ENCODE measurements at places on chromosomes 3 and 15.

GRCh38 chr3:59300733-59301132 is 250.9 kb upstream of the CFAP20DC start:
- no peak for DNase-seq

- no peak for DNase-seq
These were observed 12.8 kb downstream of the C15orf39 start for GRCh38 chr15:75214293-75215096.

DNA sequence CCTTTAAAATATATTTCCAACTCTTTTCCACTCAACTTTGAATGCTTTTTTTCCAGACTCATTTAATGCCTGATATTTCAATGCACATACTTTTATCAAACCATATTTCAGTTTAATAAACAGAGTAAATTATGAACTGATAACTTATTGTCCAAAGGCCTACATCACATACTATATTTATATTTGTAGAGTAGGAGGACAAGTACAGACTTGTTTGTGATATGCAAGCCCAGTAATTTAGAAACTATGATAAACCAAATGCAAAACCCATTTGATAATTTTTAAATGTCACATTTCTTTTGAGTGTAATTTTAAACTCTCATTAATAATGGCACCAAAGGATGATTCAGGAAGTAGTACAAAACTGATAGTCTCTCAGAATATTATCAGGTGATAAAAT is 3.3 kb downstream of the RFX7 start:
- DNase-seq, result no peak

- DNase-seq, result no peak
These were observed 732.9 kb downstream of the VGLL3 start for GRCh38 chr3:86257955-86258641.

DNA sequence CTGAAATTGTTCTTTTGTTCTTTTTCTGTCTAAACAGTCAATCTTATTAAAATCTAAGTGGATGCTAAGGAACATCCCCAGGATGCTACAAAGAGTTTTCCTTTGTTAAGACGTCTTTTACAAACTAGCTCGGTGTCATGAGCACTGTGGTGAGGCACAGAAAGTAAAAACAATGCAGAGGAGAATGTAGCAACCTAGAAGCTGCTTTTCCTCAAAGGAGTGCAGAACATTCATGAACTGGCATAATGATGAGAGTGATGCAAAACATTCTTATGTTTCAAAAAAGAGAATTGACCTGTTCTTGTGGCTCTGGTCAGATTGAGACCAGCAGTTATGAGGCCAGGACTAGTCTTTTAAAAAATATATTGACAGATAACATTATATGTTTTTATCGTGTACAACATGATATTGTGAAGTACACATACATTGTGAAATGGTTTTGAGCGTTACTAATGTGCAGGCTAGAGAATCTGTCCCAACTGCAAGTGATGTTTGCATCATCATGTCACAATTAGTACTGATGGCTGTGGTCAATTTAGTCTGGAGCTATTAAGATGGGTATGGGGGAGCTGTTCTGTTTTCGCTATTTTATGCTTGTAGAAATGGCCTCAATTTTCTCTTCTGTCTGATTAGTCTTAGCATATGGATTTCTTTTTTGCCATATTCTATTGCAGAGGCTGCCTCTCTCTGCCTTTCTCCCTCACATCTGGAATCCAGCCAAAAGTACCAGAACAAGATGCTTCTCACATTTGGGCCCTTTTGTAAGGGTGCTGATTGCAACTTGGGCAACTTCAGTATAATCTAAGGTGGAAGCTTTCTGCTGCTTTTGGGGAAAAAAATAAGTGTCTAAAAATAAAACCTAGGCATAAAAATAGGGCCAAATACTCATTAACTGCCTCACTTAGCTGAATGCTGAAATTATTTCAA is 50.2 kb downstream of the HHLA2 start:
- DNase-seq, result no peak

- no peak for DNase-seq
These were observed 17.2 kb downstream of the EPHB3 start for GRCh38 chr3:184578822-184579221.

DNA sequence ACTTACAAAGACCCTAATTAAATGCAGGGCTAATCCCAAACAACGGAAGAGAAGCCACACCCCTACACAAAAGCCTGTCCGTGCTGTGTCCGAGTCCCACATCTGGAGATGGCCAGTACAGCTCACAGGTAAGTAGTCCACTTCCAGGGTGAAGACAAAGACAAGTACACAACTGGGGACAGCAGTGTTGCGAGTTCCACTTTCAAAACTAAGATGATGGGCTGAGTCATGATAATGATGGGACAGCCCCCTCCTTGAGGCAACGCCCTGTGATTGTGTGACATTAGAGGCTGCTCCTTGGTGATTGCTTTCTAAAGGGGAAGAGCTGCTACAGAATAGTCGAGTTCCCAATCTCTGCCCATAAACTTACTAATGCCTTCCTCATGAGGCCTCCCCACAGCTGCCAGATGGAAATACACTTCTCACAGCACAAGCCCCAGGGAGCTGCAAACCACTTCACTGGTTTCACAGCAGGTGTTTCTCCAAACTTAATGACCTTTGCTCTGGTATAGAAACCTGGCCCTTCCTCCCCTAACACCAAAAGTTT is 27.6 kb downstream of the RFT1 start:
- peak; percentile 23 for DNase-seq

- no peak for DNase-seq
These were observed 122.1 kb downstream of the MCTP2 start for GRCh38 chr15:94353488-94353820.

GRCh38 chr15:90665288-90666134 is 51.6 kb upstream of the BLM start:
- DNase-seq, result peak; percentile 39

- no peak for DNase-seq
These were observed 91.1 kb upstream of the KLF13 start for GRCh38 chr15:31235311-31236183.

GRCh38 chr3:74636981-74637380 is 22.5 kb upstream of the CNTN3 start:
- no peak for DNase-seq

DNA sequence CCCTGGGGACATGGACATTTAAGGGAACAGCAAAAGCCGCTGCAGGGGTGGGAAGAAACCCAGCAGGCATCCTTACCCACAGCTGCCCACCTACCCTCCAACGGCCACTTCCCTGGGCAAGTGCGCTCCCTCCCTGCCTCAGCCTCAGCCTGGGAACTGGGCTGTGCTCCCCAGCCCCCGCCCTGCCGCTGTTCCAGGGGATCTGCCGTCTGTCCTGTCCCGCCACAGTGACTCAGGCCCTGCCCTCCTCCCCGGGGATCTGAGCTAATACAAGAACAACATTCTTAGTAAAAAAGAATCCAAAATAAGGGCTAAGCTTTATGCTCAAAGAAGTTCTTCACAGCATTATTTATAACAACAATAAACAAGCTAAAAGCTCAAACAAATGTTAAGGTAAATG is 7.4 kb upstream of the IQSEC1 start:
- DNase-seq, result no peak

DNA sequence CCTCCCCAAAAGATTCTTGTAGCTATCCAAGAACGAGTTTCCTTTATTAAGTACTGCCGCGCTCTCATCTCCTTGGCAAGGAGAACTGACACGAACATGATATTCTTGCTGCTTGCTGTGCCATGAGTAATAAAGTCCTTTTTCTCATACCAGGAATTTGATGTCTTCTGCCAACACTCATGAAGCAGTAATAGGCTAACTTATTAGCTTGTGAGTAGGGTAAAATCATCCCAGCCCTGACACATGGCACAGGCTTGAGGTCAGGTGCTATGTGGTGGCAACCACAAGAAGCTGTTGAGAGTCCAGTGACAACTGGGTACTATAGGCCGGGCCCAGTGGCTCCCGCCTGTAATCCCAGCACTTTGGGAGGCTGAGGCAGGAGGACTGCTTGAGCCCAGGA is 22.7 kb upstream of the UBXN7 start:
- no peak for DNase-seq

DNA sequence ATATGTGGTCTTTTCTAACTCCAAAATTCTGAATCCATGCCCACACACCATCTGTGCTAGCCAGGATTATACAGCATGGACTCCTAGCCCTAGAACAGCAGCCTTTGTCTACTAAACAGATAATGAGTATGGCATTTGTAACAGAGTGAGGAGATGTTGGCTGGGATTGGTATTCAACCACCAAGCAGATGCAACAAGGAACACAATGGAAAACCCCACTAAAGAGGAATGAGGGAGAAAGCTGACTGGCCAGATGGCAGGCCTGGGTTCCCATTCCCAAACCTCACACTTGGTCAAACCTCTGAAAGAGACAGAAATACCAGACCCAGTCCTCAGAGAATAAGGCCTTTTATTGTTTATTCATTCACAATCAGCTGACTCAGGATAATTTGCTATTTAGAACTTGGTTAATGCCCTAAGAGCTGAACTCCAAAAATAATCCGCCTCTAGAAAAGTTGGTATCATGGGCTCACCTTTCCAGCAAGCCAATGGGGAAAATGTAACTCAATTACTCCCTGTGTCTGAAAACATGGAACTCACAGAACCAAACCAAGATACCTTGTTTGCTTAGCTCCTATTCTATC is 145.6 kb downstream of the LRRC3B start:
- DNase-seq, result no peak

DNA sequence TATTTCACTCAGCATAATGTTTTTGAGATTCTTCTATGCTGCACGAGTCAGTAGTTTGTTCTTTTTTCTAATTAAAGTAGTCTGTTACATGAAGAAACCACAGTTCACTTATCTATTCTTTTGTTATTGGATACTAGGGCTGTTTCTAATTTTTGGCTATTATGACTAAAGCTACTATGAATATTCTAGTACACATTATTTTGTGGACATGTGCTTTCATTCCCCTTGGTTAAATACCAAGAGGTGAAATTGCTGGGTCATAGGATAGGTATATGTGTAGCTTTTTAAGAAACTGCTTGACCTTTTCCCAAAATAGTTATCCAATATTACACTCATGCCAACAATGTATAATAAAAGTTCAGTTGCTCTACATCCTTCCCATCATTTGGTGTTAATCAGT is 8.9 kb downstream of the PDE8A start:
- no peak for DNase-seq

- no peak for DNase-seq
These were observed 432.2 kb upstream of the LMCD1 start for GRCh38 chr3:8069471-8069870.

DNA sequence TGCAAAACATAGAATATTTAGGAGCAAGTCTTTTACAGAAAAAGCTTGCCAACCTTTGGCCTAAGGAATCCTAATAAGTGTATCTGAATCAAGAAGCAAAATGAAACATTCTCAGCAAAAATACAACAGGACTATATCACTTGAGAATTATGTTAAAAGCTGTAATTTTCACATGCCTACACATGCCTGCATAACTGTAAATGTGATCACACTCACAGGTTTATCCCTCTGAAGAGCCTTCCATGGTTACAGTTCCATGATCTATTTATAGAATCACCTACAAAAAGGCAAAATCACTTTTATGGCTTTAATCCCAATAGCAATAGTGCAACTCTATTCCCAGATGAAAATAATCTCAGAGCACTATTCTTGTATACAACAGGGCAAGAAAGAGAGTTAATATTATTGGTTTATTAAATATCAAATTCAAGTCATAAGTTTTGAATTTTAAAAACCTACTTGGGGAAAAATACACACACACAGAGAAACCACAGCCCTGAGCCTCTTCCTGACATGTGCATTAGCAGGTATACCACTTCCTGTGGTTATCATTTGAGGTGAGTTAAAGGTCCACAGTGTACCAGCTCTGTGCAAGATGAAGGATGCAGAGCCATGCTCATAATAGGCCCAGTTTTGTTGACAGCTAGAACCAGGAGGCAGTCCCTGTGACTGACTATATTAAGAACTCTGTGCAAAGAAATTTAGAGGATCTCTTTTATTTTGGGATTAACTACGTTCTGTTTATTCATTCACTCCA is 252.5 kb upstream of the TGFBR2 start:
- DNase-seq, result peak; percentile 22

DNA sequence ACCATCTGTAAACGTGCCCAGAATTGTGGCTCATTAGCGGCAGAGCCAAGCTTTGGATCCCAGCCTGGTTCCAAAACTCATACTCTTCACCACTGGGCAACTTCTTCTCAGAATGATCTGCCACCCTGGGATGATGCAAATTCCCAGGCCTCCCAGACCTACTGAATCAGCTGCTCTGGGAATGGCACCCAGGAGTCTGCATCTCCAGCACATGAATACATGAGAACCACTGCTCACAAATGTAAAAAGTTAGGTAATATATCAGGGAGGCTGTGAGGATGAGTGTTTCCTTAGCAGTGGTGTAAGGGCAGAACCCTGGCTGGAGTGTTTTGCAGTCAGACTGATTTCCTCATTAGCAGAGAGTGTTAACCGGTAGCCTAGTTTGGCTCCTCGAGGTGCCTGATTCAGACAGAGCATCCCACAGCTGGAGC is 94.2 kb downstream of the LIPC start:
- DNase-seq, result no peak

GRCh38 chr15:65963911-65964482 is 94.7 kb downstream of the RAB11A start:
- DNase-seq, result no peak

DNA sequence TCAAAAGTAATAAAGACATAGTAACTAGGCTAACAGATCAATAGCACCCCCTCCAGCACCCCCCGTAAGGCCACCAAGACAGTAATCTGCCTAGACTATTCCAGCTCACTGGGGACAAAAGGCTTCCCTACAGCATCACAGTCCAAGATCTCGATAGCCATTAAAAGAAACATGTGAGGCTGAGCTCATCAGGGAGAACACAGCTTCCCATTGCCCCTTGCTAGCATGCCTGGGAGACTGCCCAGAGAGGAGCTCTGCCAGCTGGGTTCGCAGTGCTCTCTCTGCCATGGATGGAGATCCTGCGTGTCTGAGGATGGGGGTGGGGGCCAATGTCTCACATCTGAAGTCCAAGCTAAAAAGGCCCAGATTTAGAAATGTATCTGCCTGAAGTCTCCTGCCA is 17.8 kb downstream of the LRIG1 start:
- no peak for DNase-seq

GRCh38 chr15:29819979-29820378 is 2.3 kb downstream of the TJP1 start:
- DNase-seq, result no peak
